ENCODE measurements at places on chromosomes 4 and X.

DNA sequence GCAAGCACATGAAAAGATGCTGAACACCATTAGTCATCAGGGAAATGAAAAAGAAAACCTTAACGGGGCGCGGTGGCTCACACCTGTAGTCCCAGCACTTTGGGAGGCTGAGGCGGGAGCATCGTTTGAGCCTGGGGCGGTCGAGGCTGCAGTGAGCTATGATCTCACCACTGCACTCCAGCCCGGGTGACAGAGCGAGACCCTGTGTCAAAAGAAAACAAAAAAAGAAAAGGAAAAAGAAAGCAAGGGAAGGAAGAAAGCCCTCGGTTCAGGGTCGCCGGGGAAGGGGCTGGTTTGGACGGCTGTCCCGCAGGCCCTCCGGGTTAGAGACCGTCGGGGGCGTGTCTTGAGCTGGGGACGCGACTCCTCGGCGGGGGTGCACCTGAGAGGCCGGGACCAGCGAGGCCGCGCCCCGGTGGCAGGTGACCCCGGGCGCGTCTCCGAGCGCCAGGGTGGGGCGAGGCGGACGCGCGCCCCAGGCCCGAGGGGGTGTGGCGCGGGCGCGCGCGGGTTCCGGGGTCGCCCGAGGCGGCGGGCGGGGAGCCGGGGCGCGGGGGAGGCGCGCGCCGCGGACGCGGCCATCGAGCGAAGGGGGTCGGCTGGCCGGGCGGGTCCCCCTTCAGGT, 478 bp upstream of the PLXNA3 start:
- no peak for DNase-seq

GRCh38 chrX:133594156-133594555, 178.9 kb upstream of the GPC4 start:
- DNase-seq = no peak

DNA sequence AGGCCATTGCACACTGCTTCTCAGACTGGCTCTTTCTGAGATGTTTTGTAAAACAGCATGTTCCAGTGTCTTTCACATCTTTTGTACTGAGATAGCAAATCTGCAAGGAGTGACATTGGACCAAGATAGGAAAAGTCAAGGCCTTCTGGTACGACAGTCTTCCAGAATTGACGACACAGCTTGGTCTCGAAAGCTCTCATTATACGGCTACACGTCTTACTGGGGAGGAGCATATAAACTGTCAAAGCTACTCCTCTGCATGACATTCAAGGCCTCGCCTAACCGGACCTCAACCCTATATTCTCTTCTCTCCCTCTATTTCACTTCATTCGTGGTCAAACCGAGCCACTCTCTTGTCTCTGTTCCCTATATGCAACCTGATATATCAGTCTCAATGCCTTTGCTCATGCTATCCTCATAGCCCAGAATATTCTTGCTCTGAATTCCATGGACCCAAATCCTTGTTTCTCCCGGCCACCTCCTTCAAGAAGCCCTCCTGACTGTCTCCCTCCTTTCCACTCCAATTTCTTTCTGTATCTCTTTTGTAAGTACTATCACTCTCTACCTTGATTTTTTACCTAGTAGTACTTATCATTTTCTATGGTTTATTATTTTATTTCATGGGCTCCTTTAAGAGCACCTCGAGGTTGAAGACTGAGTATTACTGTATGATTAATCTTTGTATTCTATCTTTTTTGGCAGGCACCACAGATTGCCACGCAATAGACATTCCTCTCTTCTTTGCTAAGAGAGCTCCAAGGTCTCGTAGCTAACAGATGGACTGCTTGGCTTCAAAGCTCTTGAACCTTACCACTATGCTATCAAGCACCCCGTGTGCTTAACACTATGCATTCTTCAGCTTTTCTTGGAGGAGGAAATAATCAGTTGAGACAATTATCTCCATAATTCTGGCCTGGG, 35.1 kb downstream of the RBM47 start:
- peak; percentile 66 for DNase-seq

- DNase-seq = no peak
These were observed 113.7 kb upstream of the TLR3 start for GRCh38 chr4:185955151-185955770.

- no peak for DNase-seq
These were observed 6.4 kb downstream of the AMOT start for GRCh38 chrX:112834031-112834845.

- DNase-seq = no peak
These were observed 344.2 kb downstream of the MAPK10 start for GRCh38 chr4:86015412-86016350.

DNA sequence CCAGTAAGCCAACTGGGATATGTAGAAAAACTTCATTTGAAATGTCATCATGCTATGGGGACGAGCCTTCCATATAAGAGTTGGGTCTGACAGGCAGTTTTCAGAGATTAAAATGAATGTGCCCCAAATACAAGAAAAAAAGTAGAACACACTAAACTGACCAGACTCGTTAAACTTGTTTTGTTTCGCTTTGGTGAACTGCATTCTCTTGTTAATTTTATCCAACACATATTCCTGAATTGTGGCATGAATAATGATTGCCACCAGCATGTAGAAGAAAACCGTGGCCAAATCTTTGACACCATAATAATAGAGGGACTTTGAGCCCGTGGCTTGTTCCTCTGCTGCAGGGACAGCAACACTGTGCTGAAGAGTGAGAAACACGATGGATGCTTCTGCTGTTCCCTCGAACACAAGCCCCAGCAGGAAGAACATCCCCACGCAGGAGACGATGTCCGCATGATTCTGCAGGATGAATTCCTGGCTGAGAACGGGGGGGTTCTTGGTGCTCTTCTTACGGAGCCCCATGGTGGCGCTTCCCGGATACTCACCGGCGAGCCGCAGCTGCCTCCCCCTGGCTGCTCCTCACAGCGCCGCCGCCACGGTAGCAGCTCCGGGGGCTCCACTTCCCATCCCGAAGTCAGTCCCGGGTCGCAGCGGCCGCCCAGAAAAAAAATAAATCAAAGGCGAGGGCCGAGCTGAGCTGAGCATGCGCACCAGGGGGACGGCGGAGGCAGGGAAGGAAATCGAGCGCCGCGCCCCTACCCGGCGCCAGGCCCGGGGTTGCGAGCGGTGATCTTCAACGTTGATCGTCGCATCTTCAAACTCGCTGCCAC, at the start of gene TRAM1L1:
TRAM1L1 (minus strand) TSS at position 711 of the 836 bp plus-strand sequence; CDS start at position 528, 183 bp downstream.
- DNase-seq = peak; percentile 26

GRCh38 chr4:187109636-187110035, 386.0 kb upstream of the FAT1 start:
- no peak for DNase-seq

- no peak for DNase-seq
These were observed 6.3 kb downstream of the ABLIM2 start for GRCh38 chr4:8152090-8152864.

DNA sequence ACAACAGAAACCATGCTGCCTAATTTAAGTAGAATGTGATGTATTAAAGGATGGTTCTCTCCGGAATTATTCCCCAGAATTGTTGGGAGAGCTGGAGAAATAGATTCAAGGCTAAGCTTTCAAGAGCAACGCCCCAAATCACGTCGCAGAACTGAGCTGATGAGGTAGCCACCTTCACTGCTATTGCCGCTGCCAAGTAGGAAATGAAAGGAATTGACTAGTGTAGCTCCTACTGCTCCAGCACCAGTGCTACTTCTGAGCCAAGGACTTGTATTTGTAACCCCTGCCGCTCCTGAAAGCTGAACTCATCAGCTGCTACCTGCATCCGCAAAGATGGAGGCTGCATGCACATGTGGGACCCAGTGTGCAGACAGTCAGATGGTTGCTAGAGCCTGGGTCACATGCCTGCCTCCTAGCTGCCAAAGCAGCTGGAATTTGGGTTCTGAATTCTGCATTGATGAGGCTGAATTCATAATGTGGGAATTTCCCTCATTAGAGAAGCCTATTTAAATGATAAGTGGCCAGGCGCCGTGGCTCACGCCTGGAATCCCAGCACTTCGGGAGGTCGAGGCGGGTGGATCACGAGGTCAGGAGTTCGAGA, 173.9 kb downstream of the PDGFRA start:
- DNase-seq = no peak

GRCh38 chrX:15448010-15448639, 45.0 kb downstream of the PIR start:
- no peak for DNase-seq
